Testis (tissue), 5 donors: ENCODE measurements at places on chromosomes 1 and 21. TPM values are rescaled to one million over a fixed set of nuclear protein-coding genes. Genes with fewer than 3 reads are reported as not detected.

GRCh38 chr1:25927521-25928265 lies 21.5 kb upstream of the STMN1 start:
- no peak for DNase-seq

- DNase-seq = peak; percentile 60
These were observed 1.0 kb downstream of the SLC35D1 start for GRCh38 chr1:67052741-67053534.

GRCh38 chr1:13616234-13616633 lies 32.6 kb downstream of the PDPN start:
- DNase-seq = no peak

DNA sequence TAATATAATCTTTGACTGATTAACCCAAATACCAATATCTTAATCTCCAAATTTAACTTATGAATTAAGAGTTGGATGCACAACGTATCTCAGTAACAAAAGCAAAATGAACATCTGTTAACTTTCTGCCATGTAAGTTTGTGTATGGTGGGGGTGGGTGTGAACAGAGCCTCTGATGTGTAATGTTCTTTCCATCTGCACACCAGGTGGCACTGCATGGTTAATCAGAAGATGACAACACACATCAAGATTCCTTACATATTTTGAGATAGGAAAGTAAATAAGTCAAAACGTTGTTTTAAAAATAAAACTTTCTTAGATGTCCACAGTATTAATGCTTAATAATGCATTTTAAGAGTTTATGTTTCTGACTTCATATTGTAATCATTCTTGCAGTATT lies 251.9 kb downstream of the DPYD start:
- DNase-seq = no peak

- peak; percentile 33 for DNase-seq
These were observed 3.8 kb downstream of the RNF186 start for GRCh38 chr1:19811206-19811851.

The HMCN1 gene
- total RNA-seq = 5.2 TPM

GRCh38 chr1:168235937-168236336 lies 10.1 kb downstream of the SFT2D2 start:
- DNase-seq = no peak

DNA sequence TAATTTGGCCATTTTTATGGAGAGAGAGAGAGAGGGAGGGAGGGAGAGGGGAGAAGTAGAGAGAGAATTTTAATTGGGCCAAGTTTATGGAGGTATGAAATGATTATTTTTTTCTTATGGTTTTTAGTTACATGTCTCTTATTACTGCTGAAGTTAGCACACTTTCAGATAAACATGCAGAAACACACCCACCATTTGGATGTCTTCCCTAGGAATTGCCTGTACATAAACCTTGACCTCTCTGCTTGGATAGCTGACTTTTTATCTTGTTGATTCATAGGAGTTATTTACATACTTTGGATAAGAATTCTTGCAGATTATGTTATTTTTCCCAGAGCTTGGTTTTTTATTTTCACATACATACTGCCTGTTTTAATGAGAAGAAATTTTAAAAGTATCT lies 310.2 kb upstream of the ADAMTS5 start:
- no peak for DNase-seq

DNA sequence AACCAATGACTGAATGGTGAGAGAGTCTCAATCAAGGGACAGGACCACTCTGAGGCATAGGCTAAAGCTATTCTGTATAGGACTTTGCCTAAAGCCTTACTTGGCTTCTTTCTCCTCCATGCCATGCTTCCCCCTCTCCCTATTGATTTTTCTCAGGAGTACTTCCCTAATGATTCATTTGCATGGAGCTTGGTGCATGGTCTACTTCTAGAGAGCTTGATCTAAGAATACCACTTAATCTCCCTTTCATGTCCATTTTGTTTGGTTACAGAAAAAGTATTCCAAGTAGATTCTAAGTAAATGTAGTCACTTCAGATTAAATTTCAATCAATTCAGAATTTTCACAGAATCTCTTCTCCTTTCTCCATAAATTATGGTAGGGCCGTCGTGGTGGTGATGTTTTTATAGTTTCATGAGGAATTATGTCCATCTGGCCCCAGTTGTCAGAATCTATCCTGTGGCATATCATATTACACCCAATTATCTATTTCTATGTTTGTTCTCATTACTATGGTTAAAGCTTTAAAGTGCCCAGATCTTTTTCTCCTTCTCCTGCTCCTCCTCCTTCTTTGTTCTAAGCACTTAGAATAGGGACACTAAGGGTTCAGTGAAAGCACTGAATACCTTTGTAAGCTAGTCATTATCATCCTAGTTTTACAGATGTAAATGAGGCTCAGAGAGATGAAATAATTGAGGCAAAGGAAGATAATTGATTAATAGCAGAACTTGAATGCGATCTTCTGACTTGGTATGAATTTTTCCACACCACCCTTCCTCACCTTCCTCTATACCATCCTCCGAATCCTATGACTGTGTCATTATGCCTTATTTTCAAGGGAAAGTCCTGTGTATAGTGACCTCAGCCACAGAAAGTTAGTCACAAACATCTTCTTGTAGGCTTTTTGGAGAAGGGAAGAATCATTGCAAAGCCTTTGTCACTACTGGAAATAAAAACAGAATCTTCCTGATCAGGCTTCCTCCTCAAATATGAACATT lies 85.6 kb upstream of the ZRANB2 start:
- DNase-seq = no peak

DNA sequence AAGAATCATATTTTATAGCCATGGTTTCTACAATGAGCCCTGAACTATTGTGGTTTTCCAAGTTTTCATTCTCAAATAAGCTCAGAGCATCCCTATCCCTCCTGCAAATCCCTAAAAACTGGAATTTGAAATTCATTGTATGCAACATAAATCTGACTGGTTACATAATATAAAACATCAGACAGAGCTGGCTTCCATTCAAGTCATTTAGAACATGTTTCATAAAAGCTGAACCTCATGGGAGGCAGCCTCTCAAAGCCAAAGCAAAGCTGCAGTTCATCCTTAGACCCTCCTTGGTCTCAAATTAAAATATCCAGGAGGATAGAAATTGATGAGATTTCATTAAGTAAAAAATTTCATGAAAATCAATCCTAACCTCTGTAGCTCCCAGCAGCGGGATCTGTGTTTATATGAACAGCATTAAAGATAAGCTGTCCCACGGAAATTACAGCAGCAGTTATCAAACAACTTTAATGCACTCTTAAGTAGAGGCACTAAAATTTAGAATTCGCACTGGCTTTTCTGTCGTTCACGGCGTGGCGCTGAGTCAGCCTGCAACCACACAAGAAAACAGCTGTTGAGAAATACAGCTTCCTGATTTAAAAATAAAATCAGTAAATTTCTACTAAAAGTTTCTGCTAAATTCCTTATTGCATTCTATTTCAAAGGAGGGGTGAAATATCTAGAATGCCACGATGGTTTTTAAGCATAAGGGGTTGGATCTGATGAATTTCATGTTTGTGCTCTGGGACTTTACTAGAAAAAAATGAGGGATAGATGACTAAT lies 99.9 kb upstream of the TIAM1 start:
- no peak for DNase-seq

The PPIAL4G gene
- total RNA-seq = 0.12 TPM

DNA sequence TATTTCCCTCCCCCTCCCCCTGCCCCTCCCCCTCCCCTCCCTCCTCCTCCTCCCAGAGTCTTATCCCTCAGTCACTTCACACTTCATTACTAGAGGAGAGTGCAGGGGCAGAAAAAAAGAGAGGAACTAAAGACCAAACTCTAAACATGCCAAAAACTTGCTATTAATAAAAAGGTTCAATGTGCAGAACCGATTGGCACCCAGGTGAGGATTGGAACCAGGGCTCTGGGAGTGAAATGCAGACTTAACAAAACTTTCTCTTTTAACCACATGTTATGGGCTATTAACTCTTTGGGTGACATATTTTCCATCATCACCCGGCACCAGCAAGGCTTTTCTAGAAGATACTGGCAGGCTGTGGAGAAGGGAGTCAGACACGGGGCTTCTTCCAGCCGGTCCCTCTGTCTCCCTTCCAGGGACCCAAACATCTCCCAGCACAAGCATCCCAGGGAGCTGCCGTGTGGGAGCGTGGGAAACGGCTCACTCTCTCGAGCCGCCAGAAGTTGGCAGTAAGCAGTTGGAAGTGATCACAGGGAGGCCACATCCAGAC lies 13.6 kb downstream of the NID1 start:
- peak; percentile 30 for DNase-seq
